Stimulated activated naive CD4-positive, alpha-beta T cell treated with Interleukin-2 at 50 U/mL for 16 hours (primary cell): ENCODE measurements at places on chromosomes 4 and X.

GRCh38 chr4:67575232-67576058 lies 16.9 kb downstream of the STAP1 start:
- no peak for DNase-seq

DNA sequence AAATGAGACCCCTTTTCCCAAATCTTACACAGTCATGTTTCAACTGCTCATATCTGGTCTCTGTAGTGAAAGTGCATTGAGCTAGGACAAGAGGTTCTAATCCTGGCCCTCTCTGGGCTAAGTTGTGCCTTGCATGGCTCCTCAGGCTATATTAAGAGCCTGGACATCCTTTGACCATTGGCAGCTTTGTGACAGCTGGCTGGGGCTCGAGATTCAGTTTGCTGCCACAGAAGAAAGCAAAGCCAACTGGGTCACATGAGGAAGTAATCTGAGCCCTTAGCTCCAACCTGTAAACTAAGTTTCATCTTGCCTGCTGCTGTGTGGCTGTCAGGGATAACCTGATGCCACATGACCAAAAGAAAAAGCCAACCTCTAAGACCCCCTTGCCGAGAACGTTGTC lies 51.8 kb upstream of the JADE1 start:
- no peak for DNase-seq

DNA sequence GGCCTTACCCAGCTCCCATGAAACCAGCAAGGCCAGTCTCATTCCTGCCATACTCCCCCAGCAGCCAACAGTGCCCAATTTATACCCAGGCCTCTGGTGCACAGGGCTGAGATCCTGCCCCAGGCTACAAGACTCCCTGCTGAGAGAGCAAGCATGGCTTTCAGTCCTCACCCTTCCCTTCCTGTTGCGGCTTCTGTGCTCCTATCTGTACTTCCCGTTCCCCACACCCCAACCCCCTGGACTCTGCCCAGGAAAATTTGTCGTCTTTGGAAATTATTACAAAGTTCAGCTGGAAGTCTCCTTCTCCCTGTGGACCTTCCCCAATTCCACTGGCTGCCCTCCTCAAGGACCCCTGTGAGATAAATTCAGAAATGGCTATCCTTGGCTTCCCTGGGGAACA lies 84.1 kb upstream of the GK2 start:
- DNase-seq: no peak

GRCh38 chrX:144798972-144799371 lies 448.3 kb upstream of the SPANXN1 start:
- DNase-seq: no peak

GRCh38 chr4:113869743-113870375 lies 108.3 kb upstream of the CAMK2D start:
- DNase-seq: peak; percentile 50

DNA sequence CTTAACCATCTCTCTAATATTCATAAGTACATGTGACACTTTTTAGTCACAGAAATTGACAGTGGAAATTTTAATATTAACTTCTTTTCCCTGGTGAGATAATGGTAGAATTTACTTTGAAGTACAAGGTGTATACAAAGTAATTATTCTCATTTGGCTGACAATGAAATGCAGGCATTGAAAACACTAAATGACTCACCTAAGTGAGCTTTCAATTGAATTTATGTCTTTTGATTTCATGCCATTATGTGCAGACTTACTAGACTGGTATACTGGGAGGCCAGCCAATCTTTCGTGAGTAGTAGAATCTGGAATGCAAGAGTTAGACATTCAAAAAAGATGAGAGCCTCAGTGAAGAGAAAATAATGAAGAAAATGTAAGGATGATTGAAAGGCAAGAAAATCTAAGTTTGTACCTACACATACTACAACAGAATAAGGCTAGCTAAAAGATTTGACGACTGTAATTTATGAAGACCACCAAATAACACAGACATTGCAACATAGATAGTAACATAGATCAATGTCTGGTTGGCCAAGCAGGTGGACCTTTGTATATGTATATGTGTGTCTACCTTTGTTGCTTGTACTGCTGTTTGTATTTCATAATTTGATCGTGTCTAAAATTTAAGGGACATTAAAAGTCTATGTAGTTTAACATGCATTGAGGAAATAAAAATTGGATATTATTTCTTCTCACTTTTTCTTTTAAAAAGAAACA lies 459.7 kb downstream of the IL15 start:
- DNase-seq: no peak

DNA sequence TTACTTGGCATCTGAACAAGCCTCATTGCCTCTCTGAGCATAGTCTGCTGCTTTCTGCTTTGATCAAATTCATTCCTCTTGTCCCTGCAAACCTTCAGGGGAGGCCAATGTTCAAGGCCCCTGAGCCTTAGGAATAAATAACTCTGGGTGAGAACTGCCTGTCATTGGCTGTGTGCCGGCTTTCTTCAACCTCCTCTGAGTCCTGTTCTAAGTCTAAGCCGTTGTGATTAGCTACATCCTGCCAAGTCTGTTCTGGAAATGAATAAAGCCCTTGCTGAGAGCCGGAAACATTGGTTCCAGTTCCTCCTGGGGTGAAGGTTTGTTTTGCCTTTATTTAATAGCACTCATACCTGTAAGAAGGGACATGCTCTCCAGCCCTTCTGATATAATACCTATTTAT lies 13.8 kb downstream of the RNF4 start:
- no peak for DNase-seq

GRCh38 chr4:53479736-53480525 lies 102.5 kb downstream of the FIP1L1 start:
- DNase-seq: no peak

GRCh38 chrX:12910423-12911121 lies 4.2 kb downstream of the TLR8 start:
- no peak for DNase-seq

GRCh38 chr4:184699941-184700340 lies 34.0 kb downstream of the CENPU start:
- no peak for DNase-seq

DNA sequence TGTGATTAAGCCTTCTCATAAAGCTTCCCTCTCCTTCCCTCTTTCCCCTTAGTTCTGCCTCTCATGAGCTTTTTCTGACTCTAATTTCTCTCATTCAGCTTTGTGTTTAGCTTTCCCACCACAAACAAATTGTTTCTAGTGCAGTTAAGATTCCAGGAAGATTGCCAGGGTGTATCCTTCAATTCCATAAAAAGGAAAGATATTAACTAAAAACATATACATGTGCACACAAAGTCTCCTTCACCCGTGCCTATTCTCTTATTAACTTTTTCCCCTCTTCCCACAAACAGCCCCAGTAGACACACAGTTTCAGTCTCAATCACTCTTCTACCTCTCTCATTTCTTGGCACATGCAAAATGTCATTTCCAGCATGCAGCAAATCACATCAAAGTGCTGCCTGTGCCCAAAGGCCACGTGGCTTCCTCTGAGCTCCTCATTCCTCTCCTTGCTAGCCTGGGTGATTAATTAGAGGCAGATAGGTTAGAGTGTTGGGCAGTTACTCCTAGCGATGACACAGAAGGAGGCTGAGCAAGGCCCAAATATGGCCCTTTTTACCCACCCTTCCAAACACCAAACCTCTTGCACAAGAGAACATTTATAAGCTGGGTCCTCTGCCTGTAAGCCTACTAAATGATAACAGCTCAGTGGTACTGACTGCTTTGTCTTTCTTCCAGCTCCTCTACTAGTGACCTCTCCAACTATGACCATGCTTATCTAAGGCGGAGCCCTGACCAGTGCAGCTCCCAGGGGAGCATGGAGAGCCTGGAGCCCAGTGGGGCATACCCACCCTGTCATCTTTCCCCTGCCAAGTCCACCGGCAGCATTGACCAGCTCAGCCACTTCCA lies 159.6 kb downstream of the SOWAHB start:
- DNase-seq: no peak

- DNase-seq: no peak
Observed at GRCh38 chr4:158710814-158711213, 12.4 kb downstream of the PPID start.

GRCh38 chr4:122458625-122459024 lies 2.1 kb upstream of the IL2 start:
- peak; percentile 42 for DNase-seq

- no peak for DNase-seq
Observed at GRCh38 chr4:3239303-3239702, 9.7 kb upstream of the MSANTD1 start.

- DNase-seq: no peak
Observed at GRCh38 chrX:21798677-21799219, 40.7 kb upstream of the MBTPS2 start.

DNA sequence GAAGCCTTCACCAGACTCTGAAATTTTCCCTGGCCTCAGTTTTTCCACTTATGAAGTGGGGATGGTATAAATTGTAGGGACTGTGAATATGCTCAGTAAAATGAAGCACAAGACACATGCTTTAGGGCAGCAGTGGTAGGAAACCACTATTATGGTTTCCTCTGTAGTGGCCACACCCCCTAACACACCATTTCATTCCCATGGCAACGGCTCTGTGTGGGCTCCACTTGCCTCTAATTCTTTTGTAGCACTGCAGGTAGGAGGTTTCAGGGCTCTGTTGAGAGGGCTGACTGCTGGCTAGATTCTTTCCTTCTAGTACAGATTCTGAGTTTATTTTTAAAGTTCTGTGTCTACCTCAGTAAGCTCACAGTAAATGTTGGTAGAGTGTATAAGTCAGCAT lies 3.5 kb upstream of the VMA21 start:
- DNase-seq: peak; percentile 57

DNA sequence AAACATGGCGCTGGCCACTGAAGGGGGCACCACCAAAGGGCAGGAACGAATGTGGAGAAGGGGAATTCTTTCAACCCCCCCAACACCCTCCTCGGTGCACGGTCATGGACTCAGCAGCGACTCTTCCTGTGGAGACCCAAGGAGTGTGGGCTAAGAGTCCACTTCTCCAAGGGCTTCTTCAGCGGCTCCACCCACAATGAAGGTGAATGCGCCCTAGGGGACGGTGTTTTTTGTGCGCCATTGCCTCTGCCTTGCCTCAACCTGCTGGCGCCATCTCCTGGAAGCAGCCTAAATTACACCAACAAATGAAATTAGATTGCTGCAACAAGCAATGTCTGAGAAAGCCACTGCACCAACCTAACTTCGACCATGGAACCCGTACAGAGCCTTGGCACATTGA lies 169.2 kb upstream of the MAGEB18 start:
- no peak for DNase-seq

DNA sequence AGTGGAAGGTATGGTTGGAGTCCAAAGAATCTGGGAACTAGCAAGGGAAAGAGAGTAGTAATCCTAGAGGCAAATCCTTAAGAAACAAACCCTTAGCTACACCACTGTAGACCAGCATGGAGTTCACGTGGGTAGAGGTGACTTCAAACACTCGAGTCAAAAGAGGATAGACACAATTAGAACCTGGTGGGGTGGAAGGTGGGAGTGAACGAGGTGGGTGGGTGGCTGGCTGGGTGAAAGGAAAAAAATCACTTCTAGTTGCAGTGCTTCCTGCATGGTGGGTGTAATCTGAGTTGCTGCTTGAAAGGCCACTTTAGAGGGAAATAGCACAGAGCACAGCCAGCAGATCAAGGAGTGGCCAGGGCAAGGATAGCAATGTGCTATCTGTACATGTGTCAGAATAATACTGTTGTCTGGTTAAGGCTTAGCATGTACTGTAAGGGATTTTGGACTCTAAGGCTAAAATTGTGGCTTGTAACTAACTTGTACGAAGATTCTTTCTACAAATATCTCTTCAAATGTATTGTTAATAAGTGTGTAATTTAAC lies 356.2 kb downstream of the GRIA2 start:
- DNase-seq: no peak

- no peak for DNase-seq
Observed at GRCh38 chr4:140697709-140698560, 58.2 kb downstream of the TBC1D9 start.

DNA sequence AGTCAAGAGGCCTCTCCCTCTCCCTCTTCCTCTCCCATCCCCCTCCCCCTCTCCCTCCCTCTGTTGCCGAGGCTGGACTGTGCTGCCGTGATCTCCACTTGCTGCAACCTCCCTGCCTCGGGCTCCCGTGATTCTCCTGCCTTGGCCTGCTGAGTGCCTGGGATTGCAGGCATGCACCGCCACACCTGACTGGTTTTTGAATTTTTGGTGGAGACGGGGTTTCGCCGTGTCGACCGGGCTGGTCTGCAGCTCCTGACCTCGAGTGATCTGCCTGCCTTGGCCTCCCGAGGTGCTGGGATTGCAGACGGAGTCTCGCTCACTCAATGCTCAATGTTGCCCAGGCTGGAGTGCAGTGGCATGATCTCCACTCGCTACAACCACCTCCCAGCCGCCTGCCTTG lies 165.1 kb downstream of the CENPC start:
- no peak for DNase-seq

GRCh38 chrX:2242326-2242725 lies 258.4 kb downstream of the DHRSX start:
- DNase-seq: no peak

DNA sequence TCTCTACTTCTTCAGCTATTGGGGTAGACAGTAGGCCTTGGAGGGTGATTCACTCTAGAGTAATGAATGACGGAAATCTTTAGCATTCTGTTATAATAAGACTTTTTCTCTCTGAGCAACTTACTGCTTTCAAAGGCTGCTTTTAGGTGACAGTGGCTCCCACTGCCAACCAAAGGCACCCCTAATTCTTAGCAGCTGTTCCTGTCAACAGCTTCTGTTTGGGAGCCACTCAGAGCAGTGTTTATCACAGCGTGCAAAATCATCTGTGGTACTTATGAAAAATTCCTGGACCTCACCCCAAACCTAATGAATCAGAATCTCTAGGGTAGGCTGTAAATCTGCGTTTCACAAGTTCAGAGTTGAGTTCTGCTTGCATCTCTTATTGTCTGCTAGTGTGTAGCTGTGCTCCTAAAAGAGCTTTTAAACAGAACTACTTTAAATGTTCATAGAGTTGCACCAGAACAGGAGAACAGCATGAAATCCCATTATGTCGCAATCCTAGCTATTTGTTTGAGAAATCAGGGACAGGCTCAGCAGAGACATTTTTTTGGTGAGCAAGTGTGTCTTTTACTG lies 52.8 kb upstream of the POU4F2 start:
- DNase-seq: no peak

DNA sequence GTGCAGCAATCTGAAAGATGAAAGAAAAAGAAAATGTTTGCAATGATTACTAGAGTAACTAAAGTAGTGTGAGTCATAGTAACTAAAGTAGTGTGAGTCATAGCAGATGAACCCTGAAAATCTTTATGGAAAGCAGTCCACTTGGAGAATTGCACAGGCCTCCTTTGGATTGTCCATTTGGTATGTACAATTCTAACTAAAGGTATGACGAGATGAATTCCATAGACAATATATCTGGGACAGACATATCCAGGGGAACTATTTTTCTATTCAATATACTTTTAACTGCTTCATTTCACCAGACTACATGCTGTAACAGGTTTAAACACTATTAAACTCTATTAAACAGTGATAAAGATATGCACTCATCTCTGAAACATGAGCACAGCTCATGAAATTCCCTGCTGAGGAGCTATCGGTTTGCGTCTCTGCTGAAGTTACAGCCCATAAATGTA lies 798.7 kb downstream of the PCDH7 start:
- no peak for DNase-seq

- DNase-seq: no peak
Observed at GRCh38 chr4:88185906-88186305, 27.5 kb upstream of the ABCG2 start.

DNA sequence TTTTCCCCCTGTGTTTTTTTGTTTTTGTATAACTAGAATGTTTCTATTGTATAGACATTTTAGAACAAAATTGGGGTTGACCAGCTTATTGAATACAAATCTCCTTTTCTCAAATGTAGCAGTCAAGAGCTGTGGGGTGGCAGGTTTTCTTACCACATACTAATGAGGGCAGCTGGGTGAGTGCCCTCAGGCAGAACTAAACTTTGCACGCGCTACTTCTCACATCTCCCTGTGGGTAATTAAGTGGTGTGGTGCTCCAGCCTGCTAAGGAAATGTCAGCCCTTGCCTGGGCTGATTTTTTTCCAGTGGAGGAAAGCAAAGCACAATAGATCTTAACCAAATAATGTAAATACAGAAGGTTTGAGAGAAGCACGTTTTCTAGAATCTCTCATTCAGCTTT lies 717.6 kb upstream of the TENM3 start:
- DNase-seq: no peak
